ENCODE measurements at places on chromosomes 2 and 18.

DNA sequence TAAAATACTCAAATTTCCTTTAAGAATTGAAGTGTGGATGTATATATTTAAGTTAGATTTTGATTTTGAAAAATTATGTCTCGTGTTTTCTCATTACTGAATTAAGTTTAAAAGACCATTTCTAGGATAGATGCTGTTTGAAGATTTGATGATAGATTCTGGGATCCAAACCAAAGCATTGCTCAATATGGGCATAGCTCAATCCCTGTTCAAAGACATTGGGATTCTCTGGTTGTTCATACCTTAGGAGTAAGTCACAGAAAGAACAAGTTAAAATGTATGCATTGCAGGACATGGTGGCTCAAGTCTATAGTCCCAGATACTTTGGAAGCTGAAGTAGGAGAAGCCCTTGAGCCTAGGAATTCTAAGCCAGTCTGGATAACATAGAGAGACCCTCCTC lies 622.3 kb downstream of the ADCYAP1 start:
- DNase-seq, result no peak

DNA sequence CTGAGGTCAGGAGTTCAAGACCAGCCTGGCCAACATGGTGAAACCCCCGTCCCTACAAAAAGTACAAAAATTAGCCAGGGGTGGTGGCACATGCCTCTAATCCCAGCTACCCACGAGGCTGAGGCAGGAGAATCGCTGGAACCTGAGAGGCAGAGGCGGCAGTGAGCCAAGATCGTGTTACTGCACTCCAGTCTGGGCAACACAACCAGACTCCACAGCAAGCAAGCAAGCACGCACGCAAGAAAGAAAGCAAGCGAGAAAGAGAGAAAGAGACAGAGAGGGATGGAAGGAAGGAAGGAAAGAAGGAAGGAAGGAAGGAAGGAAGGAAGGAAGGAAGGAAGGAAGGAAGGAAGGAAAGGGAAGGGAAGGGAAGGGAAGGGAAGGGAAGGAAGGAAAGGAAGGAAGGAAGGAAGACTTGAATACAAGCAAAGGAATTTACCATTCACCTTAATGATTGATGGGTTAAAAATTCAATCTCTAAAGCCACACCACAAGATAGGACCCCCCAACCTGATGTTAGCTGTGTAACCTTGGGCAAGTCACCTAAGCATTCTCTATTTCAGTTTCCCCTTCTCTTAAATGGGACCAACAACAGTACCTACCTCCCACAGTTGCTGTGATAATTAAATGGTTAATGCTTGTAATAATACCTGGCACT lies 181.7 kb downstream of the ATAD2B start:
- DNase-seq, result no peak

GRCh38 chr2:9715238-9715637 lies 84.4 kb upstream of the YWHAQ start:
- DNase-seq, result no peak

DNA sequence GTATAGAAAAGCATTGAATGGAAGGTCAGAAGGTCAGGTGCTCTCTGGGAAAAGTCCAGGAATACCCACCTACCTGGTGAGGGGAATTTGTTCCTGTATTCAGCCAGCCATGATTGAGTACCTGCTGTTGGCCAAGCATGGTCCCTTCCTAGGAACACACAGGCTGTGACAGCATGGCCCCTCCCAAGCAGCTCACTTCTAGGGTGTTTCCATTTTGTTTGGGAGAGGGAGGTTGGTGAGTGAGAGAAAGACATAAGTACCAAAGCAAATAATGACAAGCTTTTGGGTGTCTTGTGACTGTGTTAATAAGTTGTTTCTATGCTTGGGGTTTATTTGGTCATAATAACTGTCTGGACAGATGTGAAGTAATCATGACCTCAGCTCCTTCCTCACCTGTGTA lies 46.3 kb downstream of the CABLES1 start:
- no peak for DNase-seq

- DNase-seq, result no peak
Measured at GRCh38 chr2:104474716-104475115, 379.2 kb upstream of the POU3F3 start.

GRCh38 chr18:76475450-76476194 lies 19.4 kb downstream of the ZNF516 start:
- no peak for DNase-seq

DNA sequence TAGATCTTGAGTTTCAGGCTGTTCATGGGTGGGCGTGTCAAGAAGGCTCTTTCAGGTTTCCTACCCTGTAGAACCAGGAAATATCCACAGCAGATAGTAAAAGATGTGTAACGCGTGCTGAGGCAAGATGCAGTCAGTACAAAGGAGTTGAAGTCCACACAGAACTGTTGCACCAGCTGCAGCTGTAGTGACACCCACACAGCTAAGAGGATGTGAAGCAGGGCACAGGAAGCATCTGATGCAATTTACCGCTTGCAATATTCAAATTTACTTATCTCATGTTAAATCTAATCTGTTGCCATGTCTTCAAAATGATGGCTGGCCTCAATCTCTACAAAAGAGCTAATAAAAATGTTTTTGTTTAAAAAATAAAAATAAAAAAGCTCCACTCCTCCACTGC lies 132.8 kb downstream of the ARHGAP15 start:
- DNase-seq, result peak; percentile 79

GRCh38 chr2:18907508-18907907 lies 318.1 kb upstream of the NT5C1B start:
- no peak for DNase-seq

DNA sequence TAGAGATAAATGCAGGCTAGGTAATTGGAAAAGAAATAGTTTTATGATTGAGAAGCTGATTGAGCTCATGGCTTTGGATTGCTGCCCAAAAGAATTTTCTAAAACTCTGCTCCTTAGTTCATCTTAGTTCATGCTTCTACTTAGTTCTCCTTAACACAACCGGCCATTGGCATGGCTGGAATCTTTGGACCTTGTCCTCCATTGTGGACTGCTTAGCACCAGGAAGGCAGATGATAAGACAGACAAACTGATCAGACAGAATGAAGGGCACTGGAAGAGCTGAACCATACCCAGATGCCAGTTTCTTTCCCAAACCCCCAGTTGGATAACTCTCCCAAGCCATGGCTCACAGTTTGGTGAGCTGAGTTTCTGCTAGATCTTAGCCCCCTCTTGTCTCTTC lies 36.3 kb upstream of the NABP1 start:
- DNase-seq, result no peak

DNA sequence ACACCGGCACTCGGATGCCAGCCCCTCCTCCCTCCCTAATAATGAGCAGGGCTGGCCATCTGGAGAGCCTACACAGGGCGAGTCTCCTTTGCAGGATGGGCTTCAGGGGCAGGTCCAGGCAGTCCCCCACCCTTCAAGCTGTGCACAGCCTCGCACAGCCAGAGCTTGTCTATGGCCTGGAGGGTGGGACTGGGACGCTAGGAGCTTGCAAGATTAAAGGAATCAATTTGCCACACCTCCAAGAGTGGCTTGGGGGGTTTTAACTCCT lies 43.9 kb upstream of the OTOF start:
- no peak for DNase-seq

GRCh38 chr2:23273786-23274185 lies 111.2 kb upstream of the KLHL29 start:
- no peak for DNase-seq

- DNase-seq, result no peak
Measured at GRCh38 chr2:53826587-53827397, 33.0 kb downstream of the GPR75 start.

DNA sequence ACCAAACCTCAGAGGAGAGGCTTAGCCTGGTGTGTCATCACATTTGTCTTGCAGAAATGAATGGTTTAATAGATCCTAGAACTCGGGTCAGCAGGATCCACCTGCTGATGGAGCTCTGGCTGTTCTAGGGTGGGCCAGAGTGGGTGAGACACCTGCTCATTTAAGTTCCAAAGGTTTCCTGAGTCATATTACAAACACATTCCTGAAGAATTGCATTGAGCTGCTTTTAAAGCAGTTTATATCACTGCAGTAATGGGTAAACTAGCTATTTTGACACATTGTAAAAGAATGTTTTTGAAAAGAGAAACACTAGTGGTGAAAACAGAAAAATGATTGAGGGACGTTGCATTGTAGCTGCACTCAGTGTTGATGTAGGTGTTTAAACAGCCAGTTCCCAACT lies 175.3 kb upstream of the TCF4 start:
- no peak for DNase-seq

Data from CD4-positive, alpha-beta T cell treated with Interleukin-21 for 1 hour (primary cell).